ENCODE measurements at places on chromosomes 7 and 10. TPM values are rescaled to one million over a fixed set of nuclear protein-coding genes. Genes with fewer than 3 reads are reported as not detected.

DNA sequence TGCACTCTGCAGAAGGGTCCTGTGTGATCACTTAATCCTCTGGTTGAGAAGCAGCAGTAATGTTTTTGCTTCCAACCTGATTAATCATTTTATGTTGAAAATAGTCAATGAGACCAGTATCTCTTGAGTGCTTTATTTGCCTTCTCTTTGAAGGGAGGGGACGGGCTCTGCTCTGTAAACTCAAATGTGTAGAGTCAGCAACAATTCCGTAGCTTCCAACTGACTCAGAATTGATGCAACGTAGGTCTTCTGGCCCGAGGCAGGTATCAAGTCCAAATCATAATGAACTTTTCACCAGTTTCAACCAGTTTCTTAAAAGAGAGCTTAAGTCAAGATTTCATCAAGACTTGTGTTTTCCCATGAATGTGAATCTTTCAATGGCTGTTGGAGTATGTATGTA is 26.3 kb downstream of the GUSB start:
- no peaks in the 10 kb centered on the region for H3K27me3 ChIP-seq
- no peak overlapping the region for H3K27ac ChIP-seq

DNA sequence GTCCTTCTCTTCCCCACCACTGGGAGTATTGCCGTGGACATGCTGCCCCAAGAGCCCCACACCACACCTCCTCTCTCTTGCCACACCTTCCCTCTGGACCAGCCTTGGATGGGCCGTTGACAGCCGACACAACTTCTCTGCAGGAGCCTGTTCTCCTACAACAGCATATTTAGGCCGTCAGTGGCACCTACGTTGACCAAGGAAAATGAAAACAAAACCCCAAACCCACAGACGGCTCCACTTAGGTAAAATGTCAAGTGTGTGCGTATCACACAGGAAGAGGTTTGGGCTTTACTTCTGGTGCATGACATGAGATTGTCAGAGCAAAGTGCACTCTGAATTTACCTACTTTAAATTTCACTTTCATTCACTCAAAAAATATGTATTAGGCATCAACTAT is 246.6 kb downstream of the ZMYND11 start:
- no peak overlapping the region for H3K4me3 ChIP-seq
- H3K27me3 ChIP-seq, result no peaks in the 10 kb centered on the region
- H3K27ac ChIP-seq, result no peak overlapping the region

- DNase-seq, result no peak
- H3K27ac ChIP-seq, result no peak overlapping the region
- H3K27me3 ChIP-seq, result peaks cover 2% of the 10 kb centered on the region
- H3K4me3 ChIP-seq, result no peak overlapping the region
- H3K36me3 ChIP-seq, result no peaks in the 10 kb centered on the region
- H3K4me1 ChIP-seq, result peaks cover 21% of the 10 kb centered on the region
These were observed 181.2 kb upstream of the ITGB1 start for GRCh38 chr10:33139181-33139646.

- peaks cover 43% of the 10 kb centered on the region for H3K4me1 ChIP-seq
- peak; percentile 76 for DNase-seq
- H3K27ac ChIP-seq, result peak overlapping the region; percentile 93
- H3K36me3 ChIP-seq, result no peaks in the 10 kb centered on the region
These were observed 219.6 kb downstream of the ARHGAP12 start for GRCh38 chr10:31709028-31709427.

GRCh38 chr7:23373151-23374004 is 74.2 kb downstream of the MALSU1 start:
- no peak overlapping the region for H3K4me3 ChIP-seq
- H3K4me1 ChIP-seq, result peaks cover 4% of the 10 kb centered on the region
- H3K36me3 ChIP-seq, result no peaks in the 10 kb centered on the region
- peak; percentile 30 for DNase-seq
- no peaks in the 10 kb centered on the region for H3K27me3 ChIP-seq

DNA sequence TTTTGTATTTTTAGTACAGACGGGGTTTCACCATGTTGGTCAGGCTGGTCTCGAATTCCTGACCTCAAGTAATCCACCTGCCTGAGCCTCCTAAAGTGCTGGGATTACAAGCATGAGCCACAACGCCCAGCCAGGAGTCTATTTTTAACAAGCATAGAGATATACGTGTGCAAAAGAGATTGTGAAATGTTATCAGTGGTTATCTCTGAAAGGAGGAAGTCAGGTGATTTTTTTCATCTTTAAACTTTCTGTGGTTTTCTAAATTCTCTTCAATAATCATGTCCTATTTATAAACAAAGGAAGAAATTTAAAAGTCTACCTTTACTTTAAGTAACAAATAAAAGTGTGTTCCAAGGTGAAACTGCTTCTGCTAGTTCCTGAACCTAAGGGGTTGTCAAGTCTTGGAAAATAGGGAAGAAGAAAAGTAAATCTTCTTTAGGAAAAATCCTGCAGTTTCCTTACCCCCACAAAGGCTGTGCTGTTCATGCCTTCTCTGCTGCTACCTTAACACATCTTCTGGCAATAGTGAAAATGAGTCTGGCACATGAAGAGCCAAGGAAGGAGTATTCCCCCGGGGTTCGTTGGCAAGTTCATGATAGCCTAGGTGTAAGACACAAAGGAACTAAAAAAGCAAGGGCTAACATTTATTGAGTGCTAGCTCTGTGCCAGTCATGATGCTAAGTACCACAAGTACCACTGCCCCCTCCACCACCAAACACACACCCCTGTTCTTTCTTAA is 51.1 kb downstream of the CYP26A1 start:
- H3K27me3 ChIP-seq, result no peaks in the 10 kb centered on the region
- H3K4me1 ChIP-seq, result no peaks in the 10 kb centered on the region
- no peaks in the 10 kb centered on the region for H3K36me3 ChIP-seq
- DNase-seq, result no peak
- no peak overlapping the region for H3K27ac ChIP-seq

- H3K27ac ChIP-seq, result no peak overlapping the region
- H3K36me3 ChIP-seq, result no peaks in the 10 kb centered on the region
- H3K4me1 ChIP-seq, result peaks cover 27% of the 10 kb centered on the region
- H3K4me3 ChIP-seq, result no peak overlapping the region
These were observed 5.7 kb upstream of the HOXA13 start for GRCh38 chr7:27205325-27206280.

DNA sequence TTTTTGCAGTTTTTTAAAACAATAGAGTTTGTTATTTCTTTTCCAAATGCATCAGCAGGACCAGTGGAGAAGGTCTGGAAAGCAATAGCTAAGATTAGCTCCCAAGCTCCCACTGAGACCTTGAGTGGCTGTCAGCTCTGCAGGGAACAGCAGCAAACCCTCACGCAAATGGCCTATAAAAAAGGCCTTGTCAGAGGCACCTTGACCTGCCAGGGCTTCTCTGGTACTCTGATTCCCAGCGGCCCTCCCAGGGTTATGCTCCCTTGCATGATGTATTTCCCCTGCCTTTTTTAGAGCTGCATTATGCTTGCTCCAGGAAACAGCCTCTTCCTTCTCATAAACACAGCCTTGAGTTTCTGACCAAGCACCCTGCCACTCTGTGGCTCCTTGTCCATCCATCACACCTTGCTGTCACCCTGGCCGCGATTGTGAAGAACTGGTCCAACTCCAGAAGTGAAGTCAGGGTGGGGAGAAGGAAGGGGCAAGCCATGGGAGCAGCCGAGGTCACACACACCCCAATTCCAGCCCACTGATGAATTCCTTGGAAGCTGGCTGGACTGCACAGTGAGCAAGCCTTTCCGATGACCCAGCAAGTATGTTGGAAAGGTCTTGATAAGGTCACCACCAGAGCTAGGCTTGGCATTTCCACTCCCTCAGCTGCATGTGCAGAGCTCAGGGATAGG is 35.3 kb upstream of the NKX2-3 start:
- no peaks in the 10 kb centered on the region for H3K4me1 ChIP-seq
- H3K27me3 ChIP-seq, result no peaks in the 10 kb centered on the region
- H3K27ac ChIP-seq, result no peak overlapping the region
- no peak overlapping the region for H3K4me3 ChIP-seq
- no peak for DNase-seq

- H3K27me3 ChIP-seq, result no peaks in the 10 kb centered on the region
- DNase-seq, result no peak
- no peaks in the 10 kb centered on the region for H3K4me1 ChIP-seq
- no peak overlapping the region for H3K4me3 ChIP-seq
- H3K27ac ChIP-seq, result no peak overlapping the region
These were observed 12.1 kb upstream of the TRUB1 start for GRCh38 chr10:114925587-114926586.

GRCh38 chr7:143477501-143478150 is at the start of gene TAS2R41:
Gene TAS2R41, plus strand, starts transcription at chr7:143477873. Its CDS starts 0 bp downstream, at chr7:143477873.
- H3K27me3 ChIP-seq, result no peaks in the 10 kb centered on the region
- no peaks in the 10 kb centered on the region for H3K4me1 ChIP-seq
- no peaks in the 10 kb centered on the region for H3K36me3 ChIP-seq
- no peak within 1 kb of the TSS for H3K4me3 ChIP-seq
- no peak for DNase-seq

- H3K27me3 ChIP-seq, result no peaks in the 10 kb centered on the region
- no peak overlapping the region for H3K4me3 ChIP-seq
- H3K4me1 ChIP-seq, result peaks cover 3% of the 10 kb centered on the region
- no peak overlapping the region for H3K27ac ChIP-seq
- H3K36me3 ChIP-seq, result no peaks in the 10 kb centered on the region
These were observed 8.0 kb downstream of the CDK13 start for GRCh38 chr7:39958038-39958437.

GRCh38 chr10:97612386-97612785 is 20.9 kb downstream of the MORN4 start:
- H3K27ac ChIP-seq, result no peak overlapping the region
- H3K4me1 ChIP-seq, result peaks cover 12% of the 10 kb centered on the region
- DNase-seq, result peak; percentile 81
- H3K36me3 ChIP-seq, result no peaks in the 10 kb centered on the region

DNA sequence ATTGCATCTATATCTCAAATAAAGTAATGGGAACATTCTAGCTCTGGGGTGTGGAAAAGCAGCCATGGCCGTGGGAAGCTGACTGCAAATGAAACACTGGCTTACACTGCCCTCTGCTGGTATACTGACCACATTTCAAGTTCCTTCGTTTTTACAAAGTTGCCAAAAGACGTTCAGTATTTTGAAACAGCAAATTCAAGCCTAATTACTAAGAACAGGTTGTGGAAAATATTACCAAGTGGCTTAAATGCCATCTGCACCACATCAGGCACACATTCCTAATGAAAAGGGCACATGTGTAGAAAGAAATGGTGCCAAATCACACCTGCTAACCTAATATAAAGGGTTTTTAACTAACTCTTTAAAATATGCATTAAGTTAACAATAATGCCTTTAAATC is 83.9 kb downstream of the JAZF1 start:
- H3K27ac ChIP-seq, result no peak overlapping the region
- no peaks in the 10 kb centered on the region for H3K36me3 ChIP-seq
- no peaks in the 10 kb centered on the region for H3K27me3 ChIP-seq
- no peaks in the 10 kb centered on the region for H3K4me1 ChIP-seq

GRCh38 chr7:151091431-151091830 is 5.2 kb downstream of the AGAP3 start:
- H3K4me3 ChIP-seq, result no peak overlapping the region
- no peak overlapping the region for H3K27ac ChIP-seq
- H3K36me3 ChIP-seq, result peaks cover 35% of the 10 kb centered on the region
- H3K4me1 ChIP-seq, result peaks cover 46% of the 10 kb centered on the region

DNA sequence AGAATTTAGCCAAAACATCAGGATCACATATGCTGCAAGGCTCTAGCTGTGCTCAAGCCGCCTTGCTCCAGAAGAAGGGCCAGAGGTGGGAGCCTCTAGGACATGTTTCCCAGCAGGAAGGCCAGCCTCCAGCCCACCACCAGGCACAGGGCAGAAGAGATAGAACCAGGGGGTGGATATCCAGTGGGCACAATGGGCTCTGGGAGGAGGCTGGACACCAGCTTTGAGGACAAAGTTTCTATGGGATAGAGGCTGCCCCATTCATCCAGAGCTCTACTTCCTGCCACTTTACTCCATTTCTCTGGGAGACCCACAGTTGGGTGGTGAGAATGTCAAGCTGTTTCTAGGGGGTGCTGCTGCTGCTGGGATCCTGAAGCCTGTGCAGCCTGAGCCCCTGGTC is 77.1 kb downstream of the ARHGAP22 start:
- no peak for DNase-seq
- peaks cover 11% of the 10 kb centered on the region for H3K27me3 ChIP-seq
- H3K4me3 ChIP-seq, result no peak overlapping the region
- H3K4me1 ChIP-seq, result peaks cover 18% of the 10 kb centered on the region

DNA sequence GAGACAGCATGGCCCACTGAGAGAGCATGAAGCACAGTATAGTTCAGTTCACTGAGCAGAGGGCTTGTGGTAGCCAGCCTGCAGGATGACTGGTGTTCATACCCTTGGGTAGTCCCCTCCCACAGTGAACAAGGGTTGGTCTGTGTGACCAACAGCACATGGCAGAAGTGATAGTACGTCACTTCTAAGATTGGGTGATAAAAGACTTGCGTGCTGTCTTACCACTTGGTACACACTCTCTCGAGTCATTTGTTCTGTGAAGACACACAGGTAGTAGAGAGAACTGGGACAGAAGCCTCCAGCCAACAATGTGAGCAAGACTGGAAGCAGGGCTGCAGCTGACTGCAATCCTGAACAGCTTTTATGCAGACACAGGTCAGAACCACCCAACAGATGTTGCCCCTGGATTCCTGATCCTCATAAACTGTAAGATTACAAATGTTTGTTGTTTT is 14.6 kb downstream of the EPC1 start:
- H3K4me3 ChIP-seq, result no peak overlapping the region
- H3K36me3 ChIP-seq, result peaks cover 4% of the 10 kb centered on the region
- H3K27me3 ChIP-seq, result no peaks in the 10 kb centered on the region
- H3K27ac ChIP-seq, result no peak overlapping the region

DNA sequence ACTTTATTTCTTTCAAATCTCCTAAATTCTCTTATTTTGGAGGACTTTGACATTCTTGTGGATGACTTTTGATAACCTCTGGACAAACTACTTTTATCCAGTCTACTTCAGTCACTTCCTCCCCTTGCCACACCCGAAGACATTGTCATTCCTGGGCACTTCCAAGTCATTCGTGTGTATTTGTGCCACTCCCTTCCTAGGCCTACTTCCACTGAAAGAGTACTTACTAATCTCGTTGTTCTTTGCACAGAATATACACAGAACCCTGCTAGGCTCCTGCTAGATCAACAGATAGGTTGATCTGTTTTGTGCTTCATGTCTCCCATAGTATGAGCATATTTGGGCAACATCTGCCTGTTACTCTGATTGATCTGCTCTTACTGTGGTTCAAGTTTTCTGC is 355.4 kb downstream of the HGF start:
- H3K4me1 ChIP-seq, result no peaks in the 10 kb centered on the region
- H3K27ac ChIP-seq, result no peak overlapping the region
- no peaks in the 10 kb centered on the region for H3K27me3 ChIP-seq

GRCh38 chr7:132436121-132436520 is 140.1 kb downstream of the PLXNA4 start:
- H3K27ac ChIP-seq, result no peak overlapping the region
- peaks cover 3% of the 10 kb centered on the region for H3K4me1 ChIP-seq
- H3K27me3 ChIP-seq, result peaks cover 10% of the 10 kb centered on the region
- DNase-seq, result peak; percentile 45

GRCh38 chr10:10233229-10233628 is 784.4 kb upstream of the CELF2 start:
- DNase-seq, result peak; percentile 49
- no peaks in the 10 kb centered on the region for H3K36me3 ChIP-seq
- H3K27me3 ChIP-seq, result no peaks in the 10 kb centered on the region
- H3K4me1 ChIP-seq, result no peaks in the 10 kb centered on the region

- DNase-seq, result no peak
- no peaks in the 10 kb centered on the region for H3K27me3 ChIP-seq
- no peak overlapping the region for H3K4me3 ChIP-seq
- no peak overlapping the region for H3K27ac ChIP-seq
These were observed 595.5 kb downstream of the REEP3 start for GRCh38 chr10:64116707-64117106.

GRCh38 chr7:116950889-116951351 is 2.4 kb upstream of the ST7 start:
- no peaks in the 10 kb centered on the region for H3K36me3 ChIP-seq
- H3K27ac ChIP-seq, result no peak overlapping the region
- DNase-seq, result no peak
- no peak overlapping the region for H3K4me3 ChIP-seq
- peaks cover 9% of the 10 kb centered on the region for H3K4me1 ChIP-seq

Gene GHRHR
- polyA plus RNA-seq, result 0.85 TPM

Gene SFRP5
- polyA plus RNA-seq, result 1.5 TPM

Gene NANOS1
- 4.9 TPM for polyA plus RNA-seq

Gene CNPY1
- not detected for polyA plus RNA-seq

Gene KLHDC10
- 45.7 TPM for polyA plus RNA-seq

All from muscle of leg (tissue), 16 donors.